ENCODE measurements at places on chromosomes 3 and 15.

- no peak for DNase-seq
These were observed 218.3 kb downstream of the FHIT start for GRCh38 chr3:61032991-61033390.

- no peak for DNase-seq
These were observed 6.9 kb downstream of the SLC6A1 start for GRCh38 chr3:10999221-11000107.

- DNase-seq = no peak
These were observed 93.0 kb downstream of the SMAD3 start for GRCh38 chr15:67158367-67158766.

DNA sequence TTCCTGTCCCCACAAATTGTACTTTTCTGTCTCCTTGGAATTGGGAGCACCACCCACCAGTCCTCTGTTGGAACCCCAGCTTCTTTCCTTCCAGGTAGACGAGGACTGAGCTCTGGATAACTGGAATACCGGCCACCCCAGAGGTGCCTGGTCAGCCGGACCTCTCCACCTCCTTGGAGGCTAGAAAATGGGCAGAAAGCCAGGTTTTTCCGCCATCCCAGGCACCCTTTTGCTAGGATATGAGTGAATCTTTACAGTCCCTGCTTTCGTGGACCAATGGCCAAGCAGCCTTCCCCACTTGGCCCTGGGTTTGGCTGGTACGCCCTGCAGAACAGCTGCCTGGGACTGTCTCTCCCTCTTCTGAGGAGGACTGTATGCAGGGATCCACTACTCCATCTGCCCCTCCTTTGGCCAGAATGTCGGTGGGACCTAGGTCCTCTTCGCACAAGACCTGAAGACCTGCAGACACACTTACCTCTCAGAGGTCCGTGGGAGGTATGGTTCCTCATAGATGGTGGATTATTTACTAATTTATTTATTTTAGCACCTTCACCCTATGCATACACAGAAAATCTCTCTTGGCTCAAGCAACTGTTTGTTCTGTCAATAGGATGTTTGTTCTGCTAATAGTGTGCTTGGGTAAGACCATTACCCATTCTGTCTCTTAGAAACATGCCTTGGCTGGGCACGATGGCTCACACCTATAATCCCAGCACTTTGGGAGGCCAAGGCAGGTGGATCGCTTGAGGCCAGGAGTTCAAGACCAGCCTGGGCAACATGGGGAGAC, 8.6 kb upstream of the CHAC1 start:
- DNase-seq = no peak

DNA sequence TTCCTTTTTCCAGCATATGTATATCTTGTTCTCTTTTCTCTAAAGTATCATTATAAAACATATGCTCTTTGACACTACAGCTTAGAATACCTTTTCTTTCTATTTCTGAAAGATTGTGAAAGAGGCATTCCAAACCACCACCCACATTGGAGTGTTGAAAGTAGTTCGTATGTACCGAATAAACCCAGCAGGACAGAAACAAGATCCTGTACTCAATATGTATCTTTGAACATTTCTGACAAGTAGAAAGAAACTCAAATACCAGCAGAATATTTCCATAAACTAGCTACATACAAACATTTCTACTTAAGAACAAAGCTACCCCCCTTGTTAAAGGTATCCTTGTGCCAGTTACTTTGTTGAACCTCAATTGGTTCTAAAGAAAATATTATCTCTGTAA, 415.3 kb upstream of the ALCAM start:
- no peak for DNase-seq

GRCh38 chr3:143121241-143122088, 1.9 kb downstream of the CHST2 start:
- DNase-seq = no peak
